DMS153 (cell line): ENCODE measurements at places on chromosomes 7 and 10.
A peak's percentile ranks its signal among the peaks of the same experiment; 100 is the strongest.

- no peak for DNase-seq
Measured at GRCh38 chr10:31706464-31707092, 222.1 kb downstream of the ARHGAP12 start.

DNA sequence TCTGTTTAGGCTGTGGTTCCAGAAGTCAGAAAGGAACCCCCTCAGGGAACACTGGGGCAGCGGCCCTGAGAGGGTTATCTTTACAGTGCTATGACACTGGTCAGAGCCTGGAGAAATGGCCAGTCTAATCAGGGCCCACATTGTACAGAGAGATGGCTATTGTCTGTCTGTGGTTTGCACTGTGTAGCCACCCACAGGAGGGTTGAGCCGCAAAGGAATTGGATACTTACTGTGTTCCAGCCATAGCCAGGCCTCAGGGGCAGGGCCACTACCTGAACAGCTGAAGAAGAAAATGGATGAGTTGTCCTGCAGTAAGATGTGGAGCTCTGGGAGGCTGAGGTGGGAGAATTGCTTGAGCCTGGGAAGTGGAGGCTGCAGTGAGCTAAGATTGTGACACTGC is 47.5 kb upstream of the PODXL start:
- DNase-seq, result no peak

GRCh38 chr10:120953897-120954296 is 102.7 kb downstream of the WDR11 start:
- no peak for DNase-seq

DNA sequence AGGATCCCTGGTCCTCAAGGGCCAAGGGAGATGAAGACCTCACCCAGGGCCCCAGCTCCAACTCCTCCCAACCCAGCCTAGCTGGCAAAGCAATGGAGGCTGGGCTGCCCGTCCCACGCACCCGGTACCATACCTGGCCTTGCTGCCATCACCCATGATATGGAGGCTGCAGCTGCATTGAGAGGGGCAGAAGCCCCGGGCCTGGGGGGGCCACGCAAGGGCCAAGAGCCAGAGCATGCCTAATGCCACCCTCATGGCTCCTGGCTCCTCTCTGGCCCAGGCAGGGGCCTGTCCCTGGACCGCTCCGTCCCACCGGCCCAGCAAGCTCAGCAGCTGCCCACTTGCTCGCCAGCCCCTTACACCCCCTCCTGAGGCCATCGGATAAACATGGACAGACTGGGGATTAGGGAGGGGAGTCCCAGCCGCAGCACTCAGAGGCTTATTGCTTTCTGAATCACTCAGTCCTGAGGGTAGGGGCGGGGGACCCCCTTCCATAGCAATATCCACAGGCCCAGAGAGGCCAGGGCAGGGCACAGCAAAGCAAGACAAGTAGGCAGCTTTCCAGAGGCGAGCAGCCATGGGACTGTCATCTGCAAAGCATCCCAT is at the start of gene LRIT1:
TSS of gene LRIT1 (minus strand) at position 362 of the 606 bp plus-strand sequence. CDS start at position 255, 107 bp downstream.
- DNase-seq, result no peak

GRCh38 chr7:69871213-69871885 is 273.1 kb downstream of the AUTS2 start:
- no peak for DNase-seq

- no peak for DNase-seq
Measured at GRCh38 chr7:157807510-157807909, 470.7 kb downstream of the DNAJB6 start.

- DNase-seq, result no peak
Measured at GRCh38 chr10:12228851-12229250, 32.9 kb downstream of the CDC123 start.

DNA sequence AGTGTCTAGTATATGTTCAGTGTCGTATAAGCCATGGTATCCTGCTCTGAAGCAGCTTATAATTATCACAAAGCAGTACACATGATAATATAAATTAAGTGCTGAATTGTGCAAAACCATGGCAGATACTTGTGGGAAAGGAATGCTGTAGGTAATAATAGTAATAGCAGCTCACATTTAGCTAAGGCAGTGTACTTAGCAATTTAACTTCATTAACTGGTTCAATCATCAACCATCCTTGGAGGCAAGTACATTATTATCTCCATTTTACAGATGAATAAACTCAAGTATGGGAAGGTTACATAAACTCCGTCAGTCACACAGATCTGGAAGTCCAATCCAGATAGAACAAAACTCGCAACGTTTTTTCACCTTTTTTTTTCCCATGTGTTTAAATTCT is 21.6 kb upstream of the RNF148 start:
- DNase-seq, result no peak

DNA sequence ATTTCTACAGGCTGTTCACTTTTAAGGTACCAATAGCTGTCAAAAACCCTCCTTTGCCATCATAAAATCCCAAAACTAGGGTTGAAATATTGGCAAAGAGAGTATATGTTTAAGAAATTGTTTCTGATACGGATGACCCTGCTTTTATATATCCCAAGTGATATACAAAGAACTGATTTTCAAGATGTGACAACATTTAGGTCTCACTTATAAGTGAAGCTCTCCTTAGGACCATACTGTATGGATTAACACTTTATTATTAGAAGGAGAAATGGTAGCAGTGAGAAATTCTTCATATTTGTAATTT is 11.0 kb upstream of the CRPPA start:
- DNase-seq, result no peak

DNA sequence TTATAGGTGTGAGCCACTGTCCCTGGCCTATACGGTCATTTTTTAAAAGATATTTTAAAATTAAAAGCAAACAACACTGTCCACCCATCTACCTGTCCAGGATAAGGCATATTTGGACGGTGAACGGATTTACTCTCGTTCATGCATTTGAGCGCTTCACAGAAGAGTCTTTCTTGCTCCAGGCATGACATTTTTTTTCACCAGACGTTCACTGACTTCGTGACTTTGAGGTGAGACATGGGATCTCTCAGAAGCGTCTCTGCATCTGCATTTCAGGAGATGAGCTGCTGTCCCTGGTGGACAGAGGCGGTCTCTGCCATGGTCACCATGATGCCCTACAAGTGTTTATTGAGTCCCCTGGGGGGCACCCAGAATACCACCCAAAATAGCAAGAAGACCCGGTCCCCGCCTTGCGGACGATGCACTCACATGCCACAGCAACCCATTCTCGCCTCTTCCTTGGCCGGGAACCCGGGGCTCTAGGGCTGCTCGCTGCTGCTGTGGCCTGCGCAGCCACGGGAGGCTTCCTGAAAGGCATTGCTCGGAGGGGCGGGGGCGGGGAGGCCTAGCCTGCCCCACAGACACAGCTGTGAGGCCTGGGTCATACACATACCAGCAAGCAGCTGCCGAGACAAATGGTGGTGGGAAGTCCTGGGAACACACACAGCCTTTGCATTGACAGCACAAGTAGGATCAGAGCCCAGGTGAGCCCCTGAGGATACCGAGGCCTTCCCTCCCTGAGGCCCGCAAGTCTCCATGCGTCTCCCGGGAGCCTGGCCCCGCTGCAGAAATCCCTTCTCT is 84.4 kb downstream of the RGS10 start:
- no peak for DNase-seq

GRCh38 chr7:1809601-1810258 is 139.7 kb downstream of the ELFN1 start:
- no peak for DNase-seq

DNA sequence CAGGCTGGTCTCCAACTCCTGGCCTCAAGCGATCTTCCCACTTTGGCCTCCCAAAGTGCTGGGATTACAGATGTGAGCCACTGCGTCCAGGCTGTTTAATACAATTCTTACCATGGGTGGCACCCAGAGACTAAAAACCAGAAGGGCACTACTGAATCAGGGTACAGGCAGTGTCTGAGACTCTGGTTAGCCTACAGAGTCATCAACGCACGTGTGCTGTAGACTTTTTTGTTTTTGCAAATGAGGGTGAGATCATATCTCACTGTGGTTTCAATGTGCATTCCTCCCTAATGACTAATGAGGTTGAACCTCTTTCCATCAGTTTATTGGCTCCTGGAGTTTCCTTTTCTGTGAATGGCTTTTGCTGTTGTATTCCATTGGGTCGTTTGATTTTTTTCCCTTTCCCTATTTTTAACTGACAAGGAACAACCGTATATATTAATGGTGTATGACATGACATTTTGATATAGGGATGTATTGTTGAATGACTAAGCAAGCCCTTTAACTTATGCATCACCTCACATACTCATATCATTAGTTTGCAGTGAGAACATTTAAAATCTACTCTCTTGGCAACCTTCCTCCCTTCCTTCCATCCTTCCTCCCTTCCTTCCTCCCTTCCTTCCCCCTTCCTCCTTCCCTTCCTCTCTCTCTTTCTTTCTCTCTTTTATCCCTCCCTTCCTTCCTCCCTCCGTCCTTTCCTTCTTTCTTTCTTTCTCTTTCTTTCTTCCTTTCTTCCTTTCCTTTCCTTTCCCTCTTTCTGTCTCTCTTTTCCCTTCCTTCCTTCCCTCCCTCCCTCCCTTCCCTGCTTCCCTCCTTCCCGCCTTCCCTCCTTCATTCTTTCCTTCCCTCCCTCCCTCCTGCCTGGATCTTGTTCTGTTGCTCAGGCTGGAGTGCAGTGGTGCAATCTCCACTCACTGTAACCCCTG is 9.3 kb upstream of the TMEM270 start:
- DNase-seq, result peak; percentile 32

DNA sequence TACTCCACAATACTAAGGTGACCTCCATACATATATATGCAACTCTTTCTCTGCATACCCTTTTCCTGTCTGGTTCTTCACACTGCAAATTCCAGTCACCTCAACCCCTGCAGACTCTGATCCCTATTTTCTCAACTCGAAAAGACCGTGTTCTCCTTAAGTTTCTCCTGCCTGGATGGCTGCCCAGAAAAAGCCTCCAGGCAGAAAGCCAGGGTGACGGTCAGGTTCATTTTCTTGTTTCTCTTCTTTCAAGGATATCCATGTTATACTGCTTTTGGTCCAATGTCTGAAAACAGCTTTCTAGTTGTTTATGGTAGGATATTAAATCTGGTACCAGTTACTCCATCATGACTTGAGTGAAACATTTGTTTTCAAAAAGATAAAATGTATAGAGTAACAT is 267.8 kb upstream of the MYO3A start:
- no peak for DNase-seq

DNA sequence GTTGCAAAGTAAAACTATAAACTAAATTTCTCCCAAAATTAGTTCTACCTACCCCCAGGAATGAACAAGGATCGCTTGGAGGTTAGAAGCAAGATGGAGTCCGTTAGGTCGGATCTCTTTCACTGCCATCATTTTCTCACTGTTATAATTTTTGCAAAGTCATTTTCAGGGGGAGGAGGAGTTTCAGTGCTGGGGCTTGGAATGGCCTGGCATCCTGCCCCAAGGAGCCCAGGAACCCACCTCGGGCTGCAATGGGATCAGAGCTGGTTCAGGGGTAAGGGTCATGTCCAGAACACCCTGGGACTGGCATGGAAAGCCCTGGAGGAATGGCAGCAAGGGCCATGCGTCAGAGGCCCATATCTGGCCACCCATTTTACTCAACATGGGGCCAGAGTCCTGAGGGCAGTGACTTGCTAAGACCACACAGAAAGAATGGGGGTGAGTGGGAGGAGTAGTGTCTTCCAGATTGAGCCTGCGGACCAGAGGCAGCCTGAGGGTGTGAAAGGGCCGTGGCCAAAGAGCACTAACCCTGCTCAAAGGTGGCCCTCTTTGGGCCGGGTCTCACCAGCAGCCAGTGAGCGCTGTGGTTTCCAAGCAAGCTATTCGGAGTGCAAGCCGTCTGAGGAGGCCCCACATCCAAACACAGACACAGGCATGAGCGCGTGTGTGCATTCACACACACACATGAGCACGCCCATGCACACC is 31.8 kb downstream of the GPRIN2 start:
- no peak for DNase-seq

DNA sequence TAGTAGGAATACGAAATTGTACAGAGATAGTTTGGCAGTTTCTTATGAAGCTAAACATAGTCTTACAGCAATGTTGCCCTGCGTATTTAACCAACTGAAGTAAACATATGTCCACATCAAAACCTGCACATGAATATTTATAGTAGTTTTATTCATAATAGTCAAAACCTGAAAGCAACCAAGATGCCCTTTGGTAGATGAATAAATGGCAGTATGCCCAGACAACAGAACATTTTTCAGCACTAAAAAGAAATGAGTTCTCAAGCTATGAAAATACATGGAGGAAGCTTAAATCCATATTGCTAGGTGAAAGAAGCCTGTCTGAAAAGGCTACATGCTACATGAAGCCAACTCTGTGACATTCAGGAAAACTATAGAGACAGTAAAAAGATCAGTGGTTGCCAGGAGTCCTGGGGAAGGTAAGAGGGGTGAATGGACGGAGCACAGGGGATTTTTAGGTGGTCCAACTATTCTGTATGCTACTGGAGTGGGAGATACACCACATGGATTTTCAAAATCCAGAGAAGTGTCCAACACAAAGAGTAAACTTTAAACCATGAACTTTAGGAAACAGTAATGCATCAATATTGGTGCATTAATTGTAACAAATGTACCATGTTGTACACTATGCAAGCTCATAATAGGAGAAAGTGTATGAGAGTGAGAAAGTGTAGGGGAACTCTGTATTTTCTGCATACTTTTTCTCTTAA is 17.6 kb downstream of the GPRIN2 start:
- DNase-seq, result no peak
